ENCODE measurements at places on chromosomes 5 and 9. TPM values are rescaled to one million over a fixed set of nuclear protein-coding genes. Genes with fewer than 3 reads are reported as not detected.

The PCDHGA4 gene
- 0.14 TPM for polyA plus RNA-seq

GRCh38 chr9:127269449-127269848 is 4.9 kb downstream of the GARNL3 start:
- no peak overlapping the region for H3K4me3 ChIP-seq
- no peak for DNase-seq
- no peaks in the 10 kb centered on the region for H3K36me3 ChIP-seq
- H3K27me3 ChIP-seq, result no peaks in the 10 kb centered on the region
- H3K27ac ChIP-seq, result no peak overlapping the region

GRCh38 chr5:133496631-133497030 is 115.7 kb downstream of the FSTL4 start:
- no peaks in the 10 kb centered on the region for H3K4me1 ChIP-seq
- no peak overlapping the region for H3K27ac ChIP-seq
- H3K36me3 ChIP-seq, result no peaks in the 10 kb centered on the region
- H3K27me3 ChIP-seq, result peaks cover 38% of the 10 kb centered on the region

The BRINP1 gene
- not detected for polyA plus RNA-seq

- H3K27me3 ChIP-seq, result peaks cover 31% of the 10 kb centered on the region
Measured at GRCh38 chr9:91572044-91572443, 148.4 kb upstream of the NFIL3 start.

GRCh38 chr9:93595861-93596365 is 19.5 kb downstream of the PHF2 start:
- H3K36me3 ChIP-seq, result no peaks in the 10 kb centered on the region
- H3K4me1 ChIP-seq, result peaks cover 62% of the 10 kb centered on the region
- H3K27me3 ChIP-seq, result no peaks in the 10 kb centered on the region

All from naive B cell (primary cell).